Calu3 (cell line): ENCODE measurements at places on chromosomes 1 and 21. TPM values are rescaled to one million over a fixed set of nuclear protein-coding genes. Genes with fewer than 3 reads are reported as not detected.

The NECTIN4 gene
- 24.9 and 42.4 TPM in 2 replicates for total RNA-seq

The KIAA0319L gene
- total RNA-seq = 72.0 and 72.6 TPM in 2 replicates

The AGT gene
- total RNA-seq = 27.5 and 49.6 TPM in 2 replicates

The TGFBR3 gene
- total RNA-seq = 7.7 and 10.8 TPM in 2 replicates

The CELSR2 gene
- 5.1 and 5.3 TPM in 2 replicates for total RNA-seq

The MUTYH gene
- total RNA-seq = 48.1 and 53.1 TPM in 2 replicates

The ZZZ3 gene
- 49.4 and 53.4 TPM in 2 replicates for total RNA-seq

The CAMK1G gene
- not detected in 2 replicates for total RNA-seq
